ENCODE measurements at places on chromosomes 11 and 22. TPM values are rescaled to one million over a fixed set of nuclear protein-coding genes. Genes with fewer than 3 reads are reported as not detected.
A peak's percentile ranks its signal among the peaks of the same experiment; 100 is the strongest.

GRCh38 chr11:129766898-129767604, 48.6 kb upstream of the TMEM45B start:
- H3K4me1 ChIP-seq = no peaks in the 10 kb centered on the region
- peak; percentile 3 for DNase-seq
- H3K27ac ChIP-seq = no peak overlapping the region
- H3K27me3 ChIP-seq = no peaks in the 10 kb centered on the region
- no peaks in the 10 kb centered on the region for H3K36me3 ChIP-seq

Gene B3GAT1
- total RNA-seq = 1.1 TPM

DNA sequence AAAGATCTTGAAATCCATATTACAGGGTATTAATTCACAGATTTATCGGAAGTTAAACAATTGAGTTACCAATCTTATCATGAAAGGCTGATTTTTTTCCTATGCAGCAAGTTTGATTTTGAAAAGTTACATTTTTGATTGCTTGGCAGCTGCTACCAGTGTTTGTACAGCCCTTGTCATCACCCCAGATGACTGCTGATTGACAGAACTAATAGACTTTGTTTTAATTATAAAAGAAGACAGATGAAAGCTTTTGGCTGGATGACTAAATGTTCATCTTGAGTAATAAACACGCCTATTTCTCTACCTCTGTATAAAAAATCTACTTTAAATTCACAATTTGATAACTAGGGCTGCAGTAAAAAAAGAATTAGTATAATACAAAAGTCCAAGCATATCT, 259.7 kb downstream of the TTC28 start:
- no peaks in the 10 kb centered on the region for H3K36me3 ChIP-seq
- H3K27me3 ChIP-seq = no peaks in the 10 kb centered on the region
- H3K4me1 ChIP-seq = no peaks in the 10 kb centered on the region
- H3K4me3 ChIP-seq = no peak overlapping the region

Gene NPAT
- 53.1 TPM for total RNA-seq

DNA sequence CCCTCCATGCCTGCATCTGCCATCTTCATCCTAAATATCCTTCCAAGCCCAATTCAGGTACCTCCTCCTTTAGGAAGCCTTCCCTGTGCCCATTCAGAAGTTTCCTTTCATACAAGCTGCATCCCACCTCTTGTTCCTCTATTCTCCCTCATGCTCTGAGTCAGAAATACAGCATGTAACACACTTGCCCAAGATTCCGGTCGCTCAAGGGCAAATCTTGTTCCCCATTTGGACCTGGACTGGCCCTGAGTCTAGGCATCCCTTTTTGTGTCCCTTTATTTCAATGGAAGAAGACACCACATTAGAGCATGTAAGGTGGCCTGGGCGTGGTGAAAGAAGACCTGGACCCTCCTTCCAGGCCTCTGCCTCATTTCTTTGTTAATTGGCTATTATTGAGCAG, 38.5 kb downstream of the RTL6 start:
- DNase-seq = no peak
- H3K36me3 ChIP-seq = no peaks in the 10 kb centered on the region
- no peaks in the 10 kb centered on the region for H3K27me3 ChIP-seq
- no peak overlapping the region for H3K4me3 ChIP-seq

DNA sequence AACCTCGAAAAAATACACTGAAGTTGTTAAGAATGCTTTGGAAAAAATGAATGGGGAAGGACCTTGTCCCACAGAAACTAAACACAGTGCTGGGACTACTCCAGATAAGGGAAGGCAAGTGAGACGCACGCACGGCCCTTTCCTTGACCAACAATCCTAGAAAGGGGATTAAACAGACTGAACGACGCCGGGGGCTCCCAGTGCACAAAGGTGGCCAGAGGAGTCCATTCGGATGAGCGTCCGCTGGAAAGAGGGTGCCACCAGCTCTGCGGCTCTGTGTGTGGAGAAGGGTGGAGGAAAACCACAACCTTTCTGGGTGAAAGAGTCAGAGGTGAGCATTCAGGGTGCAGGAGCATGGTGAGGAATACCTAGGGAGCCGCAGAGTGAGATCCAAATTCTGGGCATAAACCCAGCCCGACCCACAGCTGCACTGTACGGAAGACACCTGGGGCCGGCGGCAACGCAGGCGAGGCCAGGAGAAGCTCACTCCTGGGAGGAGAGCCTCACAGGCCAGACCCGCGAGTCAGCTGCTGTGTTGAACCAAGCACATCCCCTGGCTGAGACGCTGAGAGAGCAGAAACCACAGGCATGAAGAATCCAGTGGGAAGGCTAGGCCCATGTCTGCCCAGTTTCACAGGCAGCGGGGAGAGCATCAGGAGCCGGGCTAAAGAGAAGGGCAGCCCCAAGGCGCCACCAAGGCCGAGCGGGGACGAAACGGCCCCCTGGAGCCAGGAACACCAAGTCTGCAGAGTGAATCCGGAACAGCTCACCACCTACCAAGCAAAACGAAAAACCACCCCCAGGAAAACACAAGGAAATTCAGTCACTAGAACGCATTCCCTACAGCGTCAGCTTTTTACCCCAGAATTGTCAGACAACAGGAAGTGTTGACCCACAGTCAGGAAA, 177.1 kb downstream of the BRD1 start:
- no peak overlapping the region for H3K4me3 ChIP-seq
- H3K36me3 ChIP-seq = peaks cover 21% of the 10 kb centered on the region
- no peaks in the 10 kb centered on the region for H3K27me3 ChIP-seq
- no peak overlapping the region for H3K27ac ChIP-seq

DNA sequence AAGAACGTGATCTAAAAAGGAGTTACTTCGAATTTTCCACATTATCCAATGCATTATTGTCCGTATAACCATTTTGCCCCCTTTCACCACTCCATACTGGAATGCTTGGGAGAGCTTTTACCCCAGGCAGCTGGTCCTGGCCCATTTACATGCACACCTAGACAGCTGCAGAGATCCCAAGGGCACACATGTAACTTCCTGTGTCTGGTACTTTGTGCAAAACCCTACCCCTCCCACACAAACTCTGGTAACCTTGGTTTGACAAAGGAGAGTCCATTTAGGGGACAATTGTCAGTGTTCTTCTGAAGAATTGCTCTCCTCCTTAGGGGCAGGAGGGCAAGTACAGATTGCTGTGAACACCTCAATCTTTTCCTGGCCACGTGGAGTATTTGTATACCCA, 57.3 kb upstream of the SORL1 start:
- H3K4me3 ChIP-seq = no peak overlapping the region
- no peaks in the 10 kb centered on the region for H3K27me3 ChIP-seq
- no peaks in the 10 kb centered on the region for H3K4me1 ChIP-seq
- no peak overlapping the region for H3K27ac ChIP-seq
- no peak for DNase-seq

- H3K4me1 ChIP-seq = peaks cover 8% of the 10 kb centered on the region
- DNase-seq = no peak
- H3K27me3 ChIP-seq = no peaks in the 10 kb centered on the region
- H3K27ac ChIP-seq = no peak overlapping the region
- H3K36me3 ChIP-seq = no peaks in the 10 kb centered on the region
These were observed 4.8 kb upstream of the JHY start for GRCh38 chr11:122877732-122878131.

- H3K36me3 ChIP-seq = no peaks in the 10 kb centered on the region
- no peak overlapping the region for H3K4me3 ChIP-seq
- peaks cover 7% of the 10 kb centered on the region for H3K4me1 ChIP-seq
- H3K27ac ChIP-seq = no peak overlapping the region
These were observed 53.4 kb upstream of the EMID1 start for GRCh38 chr22:29152045-29152953.

Gene UBQLNL
- 0.47 TPM for total RNA-seq

DNA sequence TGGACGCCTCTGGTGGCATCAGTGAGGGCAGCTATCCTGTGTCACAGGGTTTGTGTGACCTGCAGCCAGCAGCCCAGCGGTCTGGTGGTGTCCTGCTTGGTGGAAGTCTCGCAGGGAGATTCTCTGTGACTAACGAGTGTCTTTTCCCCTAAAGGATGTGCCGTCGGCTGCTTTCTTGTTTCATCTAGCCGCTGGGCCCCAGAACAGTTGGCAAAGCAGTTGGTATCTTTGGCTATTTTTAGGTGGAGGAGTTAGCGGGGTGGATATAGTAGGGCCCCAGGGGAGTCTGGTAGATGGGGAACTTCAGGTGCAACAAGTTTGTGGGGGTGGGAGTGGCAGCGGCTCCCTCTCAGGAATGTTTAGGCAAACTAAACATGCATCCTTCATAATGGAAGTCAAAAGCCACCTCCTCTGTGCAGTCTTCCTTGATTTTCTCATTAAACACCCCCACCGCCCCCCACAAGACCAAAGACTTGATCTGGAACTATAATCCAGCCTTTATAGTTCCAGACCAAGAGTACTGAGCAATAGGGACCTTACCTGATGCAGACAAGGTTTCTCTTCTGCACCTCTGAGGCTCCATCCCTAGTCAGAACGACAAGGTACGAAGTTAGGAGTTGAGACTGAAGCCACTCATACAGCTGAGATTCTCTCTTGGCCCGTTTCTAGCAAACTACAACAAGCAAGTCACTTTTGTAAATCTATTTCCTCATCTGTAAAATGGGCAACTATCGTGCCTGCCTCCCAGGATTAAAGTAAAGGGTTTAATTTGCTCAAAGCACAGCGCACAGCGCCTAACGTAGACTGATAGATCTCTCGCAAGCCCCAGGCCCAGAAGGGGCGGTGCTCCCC, 1.1 kb upstream of the PELI3 start:
- peak overlapping the region; percentile 94 for H3K27ac ChIP-seq
- H3K27me3 ChIP-seq = no peaks in the 10 kb centered on the region
- H3K36me3 ChIP-seq = no peaks in the 10 kb centered on the region
- peak overlapping the region; percentile 70 for H3K4me3 ChIP-seq

Gene GRAP2
- 138 TPM for total RNA-seq

GRCh38 chr11:14687943-14688627, 44.5 kb downstream of the PDE3B start:
- no peak overlapping the region for H3K27ac ChIP-seq
- H3K27me3 ChIP-seq = no peaks in the 10 kb centered on the region
- DNase-seq = no peak
- H3K4me3 ChIP-seq = no peak overlapping the region
- no peaks in the 10 kb centered on the region for H3K4me1 ChIP-seq

DNA sequence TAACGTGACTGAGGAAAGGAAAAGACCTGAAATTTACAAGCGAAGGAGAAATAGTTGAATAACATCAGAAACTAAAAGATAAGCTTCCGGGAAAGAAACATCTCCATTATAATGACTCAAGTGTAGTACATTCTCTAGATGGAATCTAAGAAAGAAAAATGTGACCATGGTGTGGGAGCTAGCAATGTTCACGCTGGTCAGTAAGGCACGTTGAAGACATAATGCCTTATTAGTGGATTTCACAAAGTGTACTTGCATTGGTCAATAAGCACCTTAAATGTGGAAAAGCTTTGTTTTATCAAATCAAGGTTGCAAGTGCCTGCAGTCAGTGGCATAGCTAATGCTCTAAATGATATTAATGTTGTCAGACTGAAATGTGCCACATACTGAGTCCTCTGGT, 2.8 kb upstream of the LARGE1 start:
- peaks cover 4% of the 10 kb centered on the region for H3K27me3 ChIP-seq
- no peaks in the 10 kb centered on the region for H3K4me1 ChIP-seq
- no peaks in the 10 kb centered on the region for H3K36me3 ChIP-seq

DNA sequence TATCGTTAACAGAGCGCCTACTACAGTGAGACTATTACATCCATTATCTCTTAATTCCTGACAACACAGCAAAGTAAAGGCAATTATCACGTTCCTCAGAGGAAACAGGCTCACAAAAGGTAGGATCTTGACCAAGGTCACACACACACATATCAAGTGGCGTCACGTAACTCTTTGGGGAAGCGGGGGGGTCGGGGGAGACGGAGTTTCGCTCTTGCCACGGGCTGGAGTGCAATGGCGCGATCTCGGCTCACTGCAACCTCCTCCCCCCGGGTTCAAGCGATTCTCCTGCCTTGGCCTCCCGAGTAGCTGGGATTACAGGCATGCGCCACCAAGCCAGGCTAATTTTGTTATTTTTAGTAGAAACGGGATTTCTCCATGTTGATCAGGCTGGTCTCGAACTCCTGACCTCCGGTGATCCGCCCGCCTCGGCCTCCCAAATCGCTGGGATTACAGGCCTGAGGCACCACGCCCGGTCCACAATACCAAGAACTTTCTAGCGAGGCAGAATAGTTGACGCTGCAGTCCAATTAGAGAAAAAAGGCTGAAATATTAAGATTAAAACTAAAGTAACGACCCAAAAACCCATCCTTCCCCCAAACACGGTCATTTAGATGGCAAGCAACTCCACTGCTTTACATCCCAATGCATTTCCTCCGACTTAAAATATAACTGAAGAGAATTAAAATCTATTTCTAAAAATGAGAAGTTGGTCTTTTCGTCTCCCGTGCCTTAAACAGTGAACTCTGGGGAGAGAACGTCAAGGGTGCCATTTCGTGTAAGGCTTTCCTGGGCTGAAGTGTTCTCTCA, 1.2 kb downstream of the DDX17 start:
- peak overlapping the region; percentile 100 for H3K27ac ChIP-seq
- H3K4me1 ChIP-seq = peaks cover 29% of the 10 kb centered on the region
- no peaks in the 10 kb centered on the region for H3K36me3 ChIP-seq
- H3K27me3 ChIP-seq = no peaks in the 10 kb centered on the region

- H3K4me1 ChIP-seq = no peaks in the 10 kb centered on the region
- H3K27me3 ChIP-seq = peaks cover 3% of the 10 kb centered on the region
- no peak overlapping the region for H3K27ac ChIP-seq
- no peaks in the 10 kb centered on the region for H3K36me3 ChIP-seq
These were observed 387.9 kb downstream of the MIAT start for GRCh38 chr22:27045103-27045947.

DNA sequence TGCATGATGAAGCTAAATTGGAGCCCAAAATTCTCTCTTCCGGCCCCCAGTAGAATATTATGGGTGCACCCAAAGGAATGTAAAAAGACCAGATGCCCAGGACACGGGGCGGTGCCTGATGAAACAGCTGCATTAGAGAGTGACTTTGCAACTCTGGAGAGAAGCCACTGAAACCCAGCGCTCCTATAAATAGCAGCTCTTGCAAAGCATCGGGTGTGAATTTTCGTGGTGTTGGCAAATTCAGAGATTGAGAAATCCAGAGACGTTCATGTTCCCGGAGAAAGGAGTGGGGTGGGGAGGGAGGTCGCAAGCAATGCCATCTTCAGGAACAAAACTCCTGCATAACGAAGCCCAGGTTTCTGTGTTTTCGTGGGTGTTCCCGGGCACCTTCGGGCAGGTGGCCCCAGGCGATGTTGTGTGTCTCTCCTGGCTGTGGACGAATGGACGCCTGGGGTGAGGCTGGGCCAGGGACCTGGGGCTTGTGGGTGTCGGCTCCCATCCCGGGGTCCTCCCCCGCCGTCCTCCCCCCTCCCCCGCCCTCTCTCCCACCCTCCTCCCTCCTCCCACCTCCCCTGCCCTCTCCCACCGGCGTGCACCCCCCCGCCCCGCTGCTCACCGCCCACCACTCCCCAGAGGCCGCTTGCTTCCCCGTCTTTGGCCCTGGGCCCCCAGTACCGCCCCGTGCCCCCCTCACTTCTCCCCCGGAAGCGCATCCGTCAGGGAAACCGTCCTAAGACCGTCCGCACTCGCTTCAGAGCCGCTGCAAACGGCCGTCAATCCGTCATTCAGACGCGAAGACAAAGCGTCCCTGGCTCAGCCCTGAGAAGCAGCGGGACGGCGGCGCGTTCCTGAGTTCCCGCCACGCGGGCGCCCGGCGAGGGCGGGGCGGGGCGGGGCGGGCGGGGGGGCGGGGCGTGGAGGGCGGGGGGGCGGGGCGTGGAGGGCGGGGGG, 26.7 kb upstream of the TOLLIP start:
- peak overlapping the region; percentile 38 for H3K4me3 ChIP-seq
- no peaks in the 10 kb centered on the region for H3K27me3 ChIP-seq
- peak overlapping the region; percentile 27 for H3K27ac ChIP-seq
- H3K36me3 ChIP-seq = no peaks in the 10 kb centered on the region
- peak; percentile 49 for DNase-seq

- DNase-seq = no peak
- H3K4me3 ChIP-seq = no peak overlapping the region
- H3K4me1 ChIP-seq = peaks cover 14% of the 10 kb centered on the region
- no peak overlapping the region for H3K27ac ChIP-seq
- H3K27me3 ChIP-seq = no peaks in the 10 kb centered on the region
These were observed 3.9 kb downstream of the RHBDD3 start for GRCh38 chr22:29263791-29264276.
